ENCODE measurements at places on chromosomes 11 and 22. TPM values are rescaled to one million over a fixed set of nuclear protein-coding genes. Genes with fewer than 3 reads are reported as not detected.

GRCh38 chr22:31173386-31174145, 13.6 kb downstream of the RNF185 start:
- DNase-seq: peak; percentile 93

DNA sequence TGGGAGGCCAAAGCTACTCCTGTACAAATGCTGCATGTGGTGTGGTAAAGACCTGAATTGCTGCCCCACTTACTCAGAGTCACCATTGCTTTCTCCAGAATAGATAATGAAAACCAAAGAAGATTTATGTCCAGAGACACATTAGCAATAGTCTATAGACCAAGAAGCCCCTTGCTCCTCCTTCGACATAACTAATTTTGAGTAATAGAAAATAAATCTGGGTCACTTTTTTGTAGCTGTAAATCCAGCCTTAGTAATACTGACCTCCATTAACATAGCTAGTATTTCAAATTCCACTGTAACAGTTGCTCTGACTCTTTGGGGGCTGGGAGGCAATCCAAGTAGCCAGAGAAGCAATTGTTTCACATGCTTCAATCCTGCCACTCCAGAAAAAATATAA, 145.9 kb downstream of the MAML2 start:
- peak; percentile 54 for DNase-seq

DNA sequence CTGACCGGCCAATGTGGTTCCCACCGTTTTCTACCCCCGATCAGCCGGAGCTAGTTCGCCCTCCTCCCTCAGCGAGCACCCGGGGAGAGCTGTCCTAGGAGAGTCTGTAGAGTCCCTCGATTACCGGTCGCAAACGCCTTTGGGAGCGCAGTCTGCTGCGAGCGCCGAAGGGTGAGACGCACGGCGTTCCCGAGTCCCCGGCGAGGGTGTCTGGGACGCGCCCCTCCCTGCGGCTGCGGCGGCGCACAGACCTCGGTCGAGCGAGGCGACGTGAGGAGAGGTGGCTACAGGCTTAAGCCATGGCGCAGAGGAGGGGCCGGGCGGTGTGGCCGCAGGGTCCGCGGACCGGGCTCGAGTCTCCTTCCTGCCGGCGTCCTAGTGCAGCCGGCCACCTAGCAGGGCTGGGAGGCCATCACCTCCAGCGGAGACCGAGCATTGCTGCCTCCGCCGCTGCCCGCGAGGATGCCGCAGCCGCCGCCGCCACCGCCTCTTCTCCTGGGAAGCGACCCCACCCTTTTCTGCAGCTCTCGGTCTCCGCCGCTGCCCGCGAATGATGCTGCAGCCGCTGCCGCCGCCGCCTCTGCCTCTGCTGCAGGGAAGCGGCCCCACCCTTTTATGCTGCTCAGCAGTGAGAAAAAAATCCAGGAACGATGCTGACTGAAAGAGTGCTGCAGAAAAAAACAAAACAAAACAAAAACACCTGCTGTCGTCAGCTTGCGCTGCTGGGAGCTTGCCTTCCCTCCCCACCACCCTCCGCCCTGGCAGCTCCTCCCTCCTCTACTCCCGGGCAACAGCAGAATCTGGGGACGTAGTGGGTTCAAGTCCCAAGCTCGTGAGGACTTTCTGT, at the start of gene MAP6:
Gene MAP6, minus strand, starts transcription at position 588 of the 847 bp plus-strand sequence. CDS start 669 bp downstream, outside the sequence.
- peak; percentile 11 for DNase-seq

- DNase-seq: peak; percentile 90
Observed at GRCh38 chr11:111841370-111842053, 29.9 kb downstream of the ALG9 start.

DNA sequence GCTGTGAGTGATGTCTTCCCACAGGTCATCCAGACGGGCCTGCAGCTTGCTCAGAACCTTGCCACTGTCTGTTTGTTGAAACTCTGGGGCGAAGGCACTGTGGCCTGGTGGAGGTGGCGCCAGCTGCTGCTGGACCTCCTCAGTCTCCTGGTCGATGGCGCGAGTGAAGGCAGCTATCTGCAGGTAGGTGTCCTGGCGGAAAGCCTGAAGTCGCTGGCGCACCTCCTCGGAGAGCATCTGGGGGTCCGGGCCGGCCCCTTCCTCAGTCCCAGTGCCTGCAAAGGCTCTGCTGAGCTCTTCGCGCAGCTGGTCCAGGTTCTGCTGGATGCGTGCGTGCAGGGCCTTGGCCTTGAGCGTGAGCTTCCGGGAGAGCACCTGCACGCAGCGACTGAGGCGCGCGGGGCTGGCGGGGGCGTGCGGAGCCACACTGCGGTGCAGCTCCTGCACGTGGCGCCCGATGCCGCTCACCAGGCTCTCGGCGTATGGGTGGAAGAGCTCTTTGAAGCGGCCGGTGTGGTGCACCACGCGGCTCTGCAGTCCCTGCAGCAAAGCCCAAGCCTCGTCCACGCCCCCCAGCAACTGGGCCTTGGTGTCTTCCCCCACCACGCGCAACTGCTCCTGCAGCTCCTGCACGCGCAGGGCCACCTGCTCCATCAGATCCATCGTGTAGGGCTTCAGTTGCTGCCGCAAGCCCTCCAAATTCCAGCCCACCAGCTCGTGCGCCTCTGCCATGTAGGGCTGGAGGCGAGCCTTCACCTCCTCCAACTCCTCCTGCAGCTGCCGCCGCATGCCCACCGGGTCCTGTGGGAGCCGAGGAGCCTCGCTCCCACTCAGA, 1.3 kb downstream of the APOA5 start:
- DNase-seq: no peak

Gene SLC22A25
- not detected for total RNA-seq

DNA sequence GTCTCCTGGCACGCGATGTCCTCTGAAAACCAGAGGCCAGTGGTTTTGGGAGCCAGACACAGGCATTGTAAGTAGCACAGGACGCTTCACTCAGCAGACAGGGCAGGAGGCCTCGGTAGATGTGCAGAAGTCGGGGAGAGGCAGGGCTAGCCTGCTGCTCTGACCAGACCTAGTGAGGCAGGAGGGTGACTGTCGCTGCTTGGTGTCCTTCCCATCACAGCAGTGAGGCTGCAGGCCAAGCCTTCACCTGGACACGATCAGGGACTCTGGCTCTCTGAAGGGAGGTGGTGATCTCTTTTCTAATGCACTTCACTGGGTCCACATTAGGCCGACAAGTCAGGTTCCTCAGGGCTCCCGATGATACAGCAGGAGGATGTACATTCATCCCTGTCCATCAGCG, 583.7 kb downstream of the NTM start:
- no peak for DNase-seq

Gene MS4A15
- total RNA-seq: not detected

DNA sequence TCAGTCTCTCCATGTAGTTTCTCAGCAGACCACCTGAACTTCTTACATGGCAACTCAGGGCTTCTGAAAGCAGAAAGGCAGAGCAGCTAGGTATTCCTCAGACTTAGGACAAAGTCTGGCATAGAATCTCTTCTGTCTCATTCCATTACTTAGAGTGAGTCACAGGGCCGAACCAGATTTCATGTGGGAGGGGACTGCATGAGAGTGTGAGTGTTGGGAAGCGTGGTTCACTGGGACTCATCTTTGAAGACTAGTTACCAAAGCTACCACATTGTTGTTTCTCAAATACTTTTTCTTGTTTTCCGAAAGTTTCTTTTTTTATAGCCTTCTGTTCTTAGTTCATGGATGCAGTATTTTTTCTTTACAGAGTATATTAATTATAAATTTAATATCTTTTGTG, 36.1 kb upstream of the SCN3B start:
- DNase-seq: no peak

Gene OLFML1
- 22.8 TPM for total RNA-seq

GRCh38 chr11:13468750-13469149, 5.7 kb upstream of the BTBD10 start:
- DNase-seq: no peak

DNA sequence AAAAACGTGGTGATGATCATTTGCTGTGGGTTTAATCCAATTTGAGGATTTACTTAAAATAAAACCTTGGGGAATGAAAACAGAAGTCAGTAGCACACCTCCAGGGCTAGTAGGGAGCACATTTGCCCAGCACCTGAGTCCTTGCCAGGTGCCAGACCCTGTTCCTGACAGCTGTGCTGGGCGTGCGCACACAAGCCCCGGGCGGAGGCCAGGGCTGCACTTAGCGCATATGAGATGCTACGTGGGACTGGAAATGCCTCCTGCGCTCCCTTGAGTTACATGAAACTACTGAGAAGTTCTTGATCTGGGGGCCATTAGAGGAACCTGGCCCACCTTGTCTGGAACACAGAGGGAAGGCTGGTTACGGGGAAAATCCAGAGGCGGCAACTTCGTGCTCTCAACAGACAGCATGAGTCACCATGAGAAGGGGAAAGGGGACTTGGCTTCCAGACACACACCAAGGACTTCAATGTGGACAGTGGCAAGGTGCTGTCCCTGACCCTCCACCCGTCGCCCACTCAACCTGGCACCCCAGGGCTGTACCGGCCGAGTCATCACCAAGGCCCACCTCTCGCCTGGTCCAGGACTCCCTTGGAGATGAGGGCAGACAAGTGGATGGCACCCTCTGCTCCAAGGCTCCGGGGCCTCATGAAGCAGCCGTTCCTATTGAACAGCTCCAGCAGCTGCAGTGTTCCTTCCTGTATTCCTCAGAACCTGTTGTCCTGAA, 1468.6 kb downstream of the BRD1 start:
- no peak for DNase-seq

Gene PRG3
- total RNA-seq: not detected

- DNase-seq: no peak
Observed at GRCh38 chr11:31932879-31933278, 121.8 kb upstream of the PAX6 start.

GRCh38 chr11:68839911-68840641, 1.6 kb downstream of the CPT1A start:
- no peak for DNase-seq

Gene MIOX
- total RNA-seq: under 0.01 TPM

DNA sequence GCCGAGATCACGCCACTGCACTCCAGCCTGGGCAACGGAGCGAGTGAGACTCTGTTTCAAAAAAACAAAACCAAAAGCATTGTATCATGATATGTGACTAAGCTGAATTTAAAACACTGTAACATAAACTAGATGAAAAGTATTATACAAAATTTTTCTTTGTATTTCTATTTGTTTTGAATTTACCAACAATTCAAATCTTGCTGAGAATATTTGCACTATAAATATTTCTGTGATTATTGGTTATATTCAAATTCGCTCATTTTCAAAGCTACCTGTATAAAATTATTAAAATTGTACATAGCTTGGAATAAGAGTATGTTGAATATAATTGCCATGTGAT, 101.9 kb upstream of the SERPIND1 start:
- no peak for DNase-seq

- no peak for DNase-seq
Observed at GRCh38 chr11:127028648-127029047, 28.1 kb upstream of the KIRREL3 start.

GRCh38 chr22:42955848-42956247, 59.1 kb downstream of the PACSIN2 start:
- no peak for DNase-seq

GRCh38 chr11:86014221-86014620, 54.7 kb downstream of the PICALM start:
- no peak for DNase-seq

- no peak for DNase-seq
Observed at GRCh38 chr11:64298966-64299846, 952 bp upstream of the CATSPERZ start.

Gene FXYD2
- 0.33 TPM for total RNA-seq

DNA sequence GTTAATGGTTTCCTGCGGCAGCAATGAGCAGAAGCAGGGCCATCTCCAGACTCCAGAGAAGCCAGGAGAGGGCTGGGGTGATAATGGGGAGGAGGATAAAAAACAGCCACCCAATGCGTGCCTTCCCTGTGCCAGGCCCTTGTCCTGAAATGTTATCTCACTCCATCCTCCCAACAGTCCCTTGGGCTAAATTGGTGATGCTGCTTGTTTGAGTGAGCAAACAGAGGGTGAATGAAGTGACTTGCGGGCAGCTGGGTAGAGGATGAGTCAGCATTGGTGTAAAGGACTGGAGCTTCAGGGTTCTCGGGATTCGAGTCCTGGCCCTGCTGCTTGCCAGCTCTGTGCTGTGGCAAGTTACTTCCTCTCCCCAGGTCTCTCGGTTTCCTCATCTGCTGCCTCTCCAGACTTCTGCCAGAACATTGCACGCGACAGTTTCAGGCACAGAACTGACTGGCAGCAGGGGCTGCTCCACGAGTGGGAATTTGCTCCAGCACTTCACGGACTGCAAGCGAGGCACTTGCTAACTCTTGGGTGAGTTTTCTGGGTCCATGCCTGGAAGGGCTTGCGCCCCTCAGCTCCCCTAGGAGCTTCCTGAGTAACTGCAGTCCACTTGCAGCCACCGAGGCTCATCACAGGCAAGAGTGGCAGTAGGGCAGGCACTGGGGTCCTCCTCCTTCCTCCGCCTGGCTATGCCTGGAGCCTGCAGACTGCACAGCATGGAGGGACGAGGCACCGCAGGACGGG, at the start of gene P2RY6:
Gene P2RY6, plus strand, starts transcription at position 403 of the 744 bp plus-strand sequence. CDS start 24,181 bp downstream, outside the sequence.
- peak; percentile 36 for DNase-seq

Gene RGL4
- not detected for total RNA-seq

Gene KCTD17
- total RNA-seq: 19.5 TPM

- no peak for DNase-seq
Observed at GRCh38 chr11:18778468-18778867, 13.1 kb downstream of the PTPN5 start.

Gene FGF4
- total RNA-seq: not detected

Gene CNIH2
- 0.17 TPM for total RNA-seq

Gene ARHGEF12
- 107 TPM for total RNA-seq

Gene PLA2G6
- total RNA-seq: 24.9 TPM

GRCh38 chr11:70297341-70297740, 26.9 kb downstream of the PPFIA1 start:
- no peak for DNase-seq

GRCh38 chr11:12680246-12680939, 6.2 kb downstream of the TEAD1 start:
- peak; percentile 97 for DNase-seq

DNA sequence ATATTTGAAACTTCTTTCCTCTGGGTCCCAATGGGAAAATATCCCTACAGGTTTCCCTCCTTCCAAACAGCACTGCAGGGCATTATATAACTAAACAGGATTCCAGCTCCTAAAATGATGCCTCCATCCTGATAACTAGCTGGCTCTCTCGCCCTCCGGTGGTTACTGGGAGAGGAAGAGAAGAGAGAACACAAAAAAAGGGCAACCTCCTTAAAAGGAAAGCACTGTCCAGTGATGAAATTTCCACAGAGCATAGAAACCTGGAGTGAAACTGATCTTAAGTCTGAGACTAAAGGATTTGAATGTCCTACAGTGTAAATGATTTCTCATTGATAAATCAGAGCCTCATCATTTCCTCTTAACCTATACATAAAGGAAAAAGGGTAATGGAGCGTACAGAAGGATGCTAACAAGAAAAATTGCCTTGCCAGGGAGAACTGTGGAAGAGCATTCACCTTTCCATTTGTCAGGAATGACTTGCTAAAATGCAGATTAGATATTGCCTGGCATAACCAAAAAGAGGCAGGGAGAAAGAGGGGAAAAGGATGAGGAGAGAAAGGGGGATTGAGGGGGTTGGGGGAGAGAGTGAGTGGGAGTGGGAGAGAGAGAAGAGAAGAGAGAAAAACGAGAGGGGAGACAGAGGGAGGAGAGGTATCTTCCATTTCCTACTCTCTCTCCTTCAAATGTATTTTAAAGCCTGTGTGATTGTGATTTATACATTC, 121.3 kb downstream of the APOL5 start:
- DNase-seq: peak; percentile 87

Gene ADM2
- 5.8 TPM for total RNA-seq

Data from fibroblast of lung (primary cell).